IPS-NIHi11 (cell line): ENCODE measurements at places on chromosomes 7 and 10.

- no peak for DNase-seq
These were observed 54.5 kb upstream of the PRPS1L1 start for GRCh38 chr7:18082169-18082568.

DNA sequence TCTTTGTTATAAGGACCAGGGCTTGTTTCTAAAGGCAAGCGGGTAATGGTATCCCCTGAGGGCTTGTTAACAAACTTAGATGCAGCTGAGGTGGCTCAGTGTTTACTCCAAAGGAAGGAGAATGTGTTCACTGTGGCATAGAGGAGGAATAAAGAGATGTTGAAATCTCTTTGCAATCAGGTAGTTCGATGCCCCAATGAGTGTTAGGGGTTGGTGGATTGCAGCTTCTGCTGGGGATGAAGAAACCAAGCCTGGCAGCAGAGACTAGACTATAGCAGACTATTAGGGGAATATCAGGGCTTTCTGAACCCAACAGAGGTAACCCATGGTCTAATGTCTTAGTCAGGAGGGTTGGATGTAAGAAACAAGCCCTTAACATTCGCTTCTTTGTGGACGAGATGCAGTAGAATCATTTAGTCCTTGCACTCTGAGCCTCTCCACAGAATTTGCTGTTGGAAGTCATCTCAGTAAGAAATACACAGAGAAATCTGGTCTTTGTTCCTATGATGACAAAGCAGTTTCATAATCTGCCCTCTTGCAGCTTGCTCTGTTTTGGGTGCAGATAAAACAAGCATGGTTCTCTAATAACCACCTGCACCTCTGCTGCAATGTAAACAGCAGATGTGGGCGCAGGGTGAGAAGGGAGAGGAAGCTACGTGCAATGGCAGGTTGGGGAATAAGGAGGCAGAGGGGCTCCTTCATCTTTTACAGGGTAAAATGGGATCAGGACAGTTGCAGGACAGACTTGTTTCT is 108.6 kb downstream of the NRF1 start:
- DNase-seq = no peak

GRCh38 chr10:83517456-83517855 is 621.9 kb upstream of the GHITM start:
- no peak for DNase-seq

- DNase-seq = no peak
These were observed 76.0 kb upstream of the C1QL3 start for GRCh38 chr10:16597656-16598055.

GRCh38 chr10:4673279-4674040 is 152.5 kb upstream of the AKR1E2 start:
- DNase-seq = no peak
